ENCODE measurements at places on chromosomes 5 and 9.

DNA sequence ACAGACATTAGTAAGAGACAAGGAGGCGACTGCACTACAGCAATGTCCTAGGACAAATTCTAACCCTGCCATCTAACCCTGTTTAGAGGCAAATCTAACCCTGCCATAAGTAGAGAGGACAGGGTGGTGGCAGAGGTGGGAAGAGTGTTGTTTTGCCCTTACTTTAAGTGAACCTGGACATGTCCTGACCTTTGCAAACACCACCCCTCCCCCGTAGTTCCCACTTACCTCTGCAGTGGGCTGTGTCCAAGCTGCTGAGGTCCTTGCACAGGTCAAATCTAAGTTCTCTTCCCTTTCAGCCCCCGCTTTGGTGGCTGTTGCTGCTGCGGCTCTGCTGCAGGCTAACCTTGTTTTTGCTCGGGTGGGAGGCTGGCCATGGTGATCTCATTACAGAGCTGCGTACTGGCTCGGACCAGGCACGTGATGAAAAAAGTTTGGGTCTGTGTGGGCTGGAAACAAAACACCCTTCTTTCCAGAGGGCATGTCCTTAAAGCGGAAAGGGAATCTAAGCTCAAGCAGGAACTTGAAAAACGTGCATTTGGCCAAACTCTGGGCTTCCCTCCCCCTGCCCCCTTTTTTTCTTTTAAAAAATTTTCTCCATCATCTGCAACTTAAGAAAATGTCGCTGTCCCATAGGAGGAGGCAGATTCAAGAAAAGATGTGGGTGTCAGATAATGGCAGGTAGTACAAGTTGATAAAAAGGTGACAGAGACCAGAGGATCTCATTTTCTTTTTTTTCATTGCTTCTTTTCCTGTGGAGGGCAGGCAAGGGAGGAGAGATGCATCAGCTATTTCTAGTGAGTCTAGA lies at the start of gene FAXDC2:
TSS of gene FAXDC2 (minus strand) at position 349 of the 808 bp plus-strand sequence. CDS start 12,425 bp downstream, outside the sequence.
- DNase-seq: no peak

DNA sequence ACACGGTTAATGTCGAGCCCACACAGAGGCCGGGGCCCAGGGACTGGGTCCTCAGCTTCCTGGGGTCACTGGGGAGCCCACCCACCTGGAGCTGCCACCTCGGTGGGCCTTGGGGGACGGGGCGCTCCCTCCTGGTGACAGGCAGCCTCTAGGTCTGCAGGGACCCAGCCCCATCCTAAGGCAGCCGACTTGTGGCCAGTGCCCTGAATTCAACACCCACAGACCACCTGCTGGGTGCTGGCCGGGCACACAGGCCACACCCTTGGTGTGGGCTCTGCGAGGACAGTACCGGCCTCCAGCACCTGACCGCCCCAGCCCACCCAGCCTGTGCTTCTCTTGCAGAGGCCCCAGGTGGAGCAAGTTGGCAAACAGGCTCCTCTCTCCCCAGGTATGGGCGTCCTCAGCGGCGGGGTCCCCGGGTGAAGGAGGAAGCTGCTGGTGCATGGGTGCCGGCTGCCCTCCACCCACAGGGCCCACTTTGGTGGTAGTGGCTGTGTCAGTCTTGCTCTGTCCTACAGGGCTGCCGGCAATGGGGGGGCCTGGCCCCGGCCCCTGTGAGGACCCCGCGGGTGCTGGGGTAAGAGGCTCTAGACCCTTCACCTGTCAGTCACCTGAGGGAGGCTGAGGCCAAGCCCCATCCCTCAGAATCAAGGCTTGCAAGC lies 8.3 kb downstream of the ENTPD8 start:
- no peak for DNase-seq

DNA sequence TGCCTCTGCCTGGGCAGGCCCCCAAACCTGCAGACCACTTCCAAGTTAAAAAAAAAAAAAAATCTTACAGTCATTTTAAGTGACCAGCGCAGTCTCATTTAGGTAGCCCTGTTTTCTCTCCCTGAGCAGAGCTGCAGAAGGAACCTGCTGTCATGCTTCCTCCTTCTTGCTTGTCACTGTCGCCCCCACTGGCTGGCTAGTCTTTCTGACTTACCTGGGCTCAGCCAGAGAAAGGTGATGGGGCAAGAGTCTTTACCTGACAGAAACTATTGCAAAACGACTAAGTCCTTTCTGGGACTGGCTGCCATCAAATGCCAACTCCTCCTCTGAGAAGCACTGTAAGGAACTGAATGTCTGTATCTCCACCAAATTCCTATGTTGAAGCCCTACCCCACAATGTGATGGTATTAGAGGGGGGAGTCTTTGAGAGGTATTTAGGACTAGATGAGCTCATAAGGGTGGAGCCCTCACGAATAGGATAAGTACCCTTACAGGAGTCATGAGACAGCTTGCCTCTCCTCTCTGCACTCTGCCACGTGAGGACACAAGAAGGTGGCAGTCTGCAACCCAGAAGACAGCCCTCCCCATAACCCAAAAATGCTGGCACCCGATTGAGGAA lies 58.4 kb upstream of the SHC3 start:
- DNase-seq: no peak

DNA sequence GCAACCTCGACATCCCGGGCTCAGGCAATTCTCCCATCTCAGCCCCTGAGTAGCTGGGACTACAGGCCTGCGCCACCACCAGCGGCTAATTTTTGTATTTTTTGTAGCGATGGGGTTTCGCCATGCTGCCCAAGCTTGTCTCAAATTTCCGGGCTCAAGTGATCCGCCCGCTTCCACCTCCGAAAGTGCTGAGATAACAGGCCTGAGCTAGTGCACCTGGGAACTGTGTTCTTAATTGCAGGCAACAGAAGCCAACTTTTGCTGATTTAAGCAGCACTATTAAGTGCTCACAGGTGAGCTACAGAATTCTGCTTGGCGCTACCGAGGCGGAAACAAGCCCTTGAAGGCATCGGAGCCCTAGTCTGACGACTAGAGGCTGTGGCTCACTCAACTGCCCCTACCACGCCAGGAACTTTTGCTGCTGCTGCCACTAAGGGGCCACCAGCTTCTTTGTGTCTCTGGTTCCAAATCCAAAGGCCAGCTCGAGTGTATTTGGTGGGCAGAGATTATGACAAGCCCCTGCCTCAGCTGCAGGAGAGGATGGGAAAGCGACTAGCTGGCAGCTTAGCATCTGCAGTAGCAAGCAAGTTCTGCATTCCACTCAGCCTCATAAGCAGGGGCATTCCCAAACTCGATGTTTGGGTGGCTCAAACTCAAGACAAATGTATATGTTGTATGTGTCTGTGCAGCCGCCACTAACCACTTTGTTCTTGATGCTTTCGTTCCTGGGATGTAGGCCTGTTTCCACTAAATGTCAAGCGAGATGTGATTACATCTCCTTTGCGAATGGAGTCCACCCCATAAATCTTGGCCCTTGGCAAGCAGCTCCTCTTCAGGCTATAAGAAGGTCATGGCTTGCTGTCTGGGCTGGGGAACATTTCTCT lies 10.6 kb upstream of the HMCN2 start:
- DNase-seq: no peak

- no peak for DNase-seq
These were observed 25.8 kb downstream of the DDX46 start for GRCh38 chr5:134784241-134784920.

DNA sequence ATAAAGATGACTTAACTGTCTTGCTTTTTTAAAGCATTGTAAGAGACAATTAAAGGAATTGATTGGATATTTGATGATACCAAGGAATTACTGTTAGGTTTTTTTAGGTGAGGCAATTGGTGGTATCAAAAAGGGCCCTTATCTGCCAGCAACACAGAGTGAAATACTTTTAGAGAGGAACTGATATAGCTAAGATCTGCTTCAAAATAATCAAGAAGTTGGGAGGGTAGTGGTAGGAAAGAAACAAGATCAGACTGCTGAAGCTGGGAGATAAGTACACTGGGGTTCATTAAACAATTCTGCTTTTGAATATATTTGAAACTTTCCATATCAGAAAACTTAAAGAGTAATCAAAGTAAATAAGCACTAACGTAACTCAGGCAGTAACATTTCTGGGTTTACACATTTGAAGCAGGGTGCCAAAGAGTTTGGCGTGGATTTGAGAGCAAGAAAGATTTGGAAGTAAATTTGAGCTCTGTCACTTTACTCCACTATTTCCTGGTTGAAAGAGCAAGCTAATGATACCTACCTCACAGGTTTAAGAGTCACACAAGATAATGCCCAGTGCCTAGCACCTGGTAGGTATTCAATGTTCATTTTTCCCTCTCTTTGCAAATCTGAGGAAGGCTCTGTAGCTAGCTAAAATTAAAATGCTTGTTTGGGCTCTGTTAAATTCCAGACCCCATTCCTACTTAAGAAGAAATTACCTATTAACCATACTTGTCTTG lies 6.9 kb downstream of the ERMP1 start:
- no peak for DNase-seq

DNA sequence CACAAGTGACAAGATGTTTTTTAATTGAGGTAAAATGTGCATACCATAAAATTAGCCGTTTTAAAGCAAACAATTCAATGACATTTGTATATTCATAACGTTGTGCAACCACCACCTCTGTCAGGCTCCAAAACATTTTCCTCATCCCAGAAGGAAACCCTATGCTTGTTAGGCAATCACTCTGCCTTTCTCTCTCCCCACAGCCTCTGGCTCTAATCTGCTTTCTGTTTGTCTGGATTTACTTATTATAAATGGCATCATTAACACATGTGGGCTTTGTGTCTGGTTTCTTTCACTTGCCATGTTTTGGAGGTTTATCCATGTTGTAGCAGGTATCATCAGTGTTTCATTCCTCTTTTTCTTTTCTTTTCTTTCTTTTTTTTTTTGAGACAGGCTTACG lies 1.4 kb upstream of the N4BP3 start:
- DNase-seq: no peak

DNA sequence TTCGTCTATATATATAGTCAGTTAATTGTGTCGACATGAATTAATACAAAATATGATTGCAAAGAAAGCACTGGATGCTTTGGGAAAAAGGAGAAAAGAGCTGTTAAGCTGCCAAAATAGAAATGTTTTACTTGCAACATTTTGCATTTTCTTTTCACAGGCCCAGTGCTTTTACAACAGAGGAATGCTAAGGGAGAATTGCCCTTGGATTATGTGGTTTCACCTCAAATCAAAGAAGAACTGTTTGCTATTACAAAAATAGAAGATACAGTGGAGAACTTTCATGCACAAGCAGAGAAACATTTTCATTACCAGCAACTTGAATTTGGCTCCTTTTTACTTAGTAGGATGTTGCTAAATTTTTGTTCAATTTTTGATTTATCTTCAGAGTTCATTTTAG lies 76.2 kb downstream of the SLF1 start:
- DNase-seq: no peak

- DNase-seq: no peak
These were observed 59.4 kb upstream of the RAPGEF1 start for GRCh38 chr9:131799177-131799823.

- no peak for DNase-seq
These were observed 121.3 kb downstream of the LIFR start for GRCh38 chr5:38434966-38435705.
